ENCODE measurements at places on chromosomes 11 and 22.

DNA sequence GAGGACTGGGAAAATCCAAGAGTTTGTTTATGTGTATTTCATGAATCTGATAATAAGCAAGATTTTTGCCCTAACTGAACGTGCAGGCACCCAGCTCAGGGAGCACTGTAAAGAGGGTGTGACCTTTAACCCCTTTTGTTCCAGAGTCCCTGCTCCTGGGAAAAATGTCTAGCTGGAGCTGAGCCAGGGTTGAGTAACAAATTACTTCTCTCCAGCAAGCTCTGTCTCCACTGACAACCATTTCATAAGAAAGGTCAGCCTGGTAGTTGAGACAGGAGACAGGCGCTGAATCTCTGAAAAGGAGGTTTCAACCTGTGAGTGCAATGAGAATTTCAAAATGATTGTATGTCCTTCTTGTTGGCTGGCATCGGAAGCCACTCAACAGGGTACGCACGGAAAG lies 156.4 kb upstream of the NARS2 start:
- DNase-seq: peak; percentile 9

DNA sequence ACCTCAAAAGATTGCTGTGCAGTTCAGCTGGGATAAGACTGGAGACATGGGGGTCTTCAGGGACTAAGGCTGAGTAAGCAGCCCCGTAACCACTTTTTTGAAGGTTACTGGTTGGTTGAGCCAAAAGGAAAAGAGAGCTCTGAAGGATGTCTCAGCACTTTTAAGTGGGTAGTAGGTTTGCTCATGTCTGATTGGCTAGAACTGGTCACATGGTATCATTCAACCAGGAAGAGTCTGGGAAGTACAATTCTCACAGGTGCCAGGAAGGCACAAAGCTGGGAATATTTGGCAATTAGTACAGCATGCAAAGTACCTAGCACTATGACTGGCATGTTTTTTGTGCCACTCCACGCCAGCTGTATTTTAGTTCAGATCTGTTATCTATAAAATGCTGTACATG lies 58.1 kb downstream of the SNX19 start:
- no peak for DNase-seq

- peak; percentile 14 for DNase-seq
These were observed 314.1 kb downstream of the CTTN start for GRCh38 chr11:70712471-70712870.

GRCh38 chr22:47180796-47181195 lies 418.3 kb downstream of the TBC1D22A start:
- no peak for DNase-seq

DNA sequence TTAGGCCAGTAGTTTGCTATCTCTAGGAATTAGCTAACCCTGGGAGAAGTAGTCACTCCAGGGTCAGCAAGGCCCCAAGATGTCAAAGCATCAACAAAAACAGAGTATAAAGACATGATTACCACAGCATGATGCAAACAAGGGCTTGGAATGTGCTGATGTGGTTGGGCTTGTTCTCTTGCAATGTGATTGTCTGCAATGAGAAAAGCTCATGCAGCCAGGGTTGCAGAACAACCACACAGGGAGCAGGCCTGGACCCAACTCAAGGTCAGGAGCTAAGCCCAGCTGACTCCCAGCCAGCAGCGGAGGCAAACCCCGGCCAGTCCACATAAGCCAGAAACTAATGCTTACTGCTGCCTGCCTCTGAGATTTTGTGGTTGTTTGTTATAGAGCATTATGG lies 132.4 kb upstream of the ZC3H12C start:
- peak; percentile 91 for DNase-seq

- DNase-seq: no peak
These were observed 530.2 kb downstream of the DLG2 start for GRCh38 chr11:85096939-85097338.

- peak; percentile 3 for DNase-seq
These were observed 191.4 kb downstream of the TENM4 start for GRCh38 chr11:79249295-79249993.

- no peak for DNase-seq
These were observed 114.3 kb downstream of the PHF21B start for GRCh38 chr22:44895296-44896055.

GRCh38 chr11:111347723-111348115 lies 31.4 kb downstream of the POU2AF1 start:
- peak; percentile 45 for DNase-seq

DNA sequence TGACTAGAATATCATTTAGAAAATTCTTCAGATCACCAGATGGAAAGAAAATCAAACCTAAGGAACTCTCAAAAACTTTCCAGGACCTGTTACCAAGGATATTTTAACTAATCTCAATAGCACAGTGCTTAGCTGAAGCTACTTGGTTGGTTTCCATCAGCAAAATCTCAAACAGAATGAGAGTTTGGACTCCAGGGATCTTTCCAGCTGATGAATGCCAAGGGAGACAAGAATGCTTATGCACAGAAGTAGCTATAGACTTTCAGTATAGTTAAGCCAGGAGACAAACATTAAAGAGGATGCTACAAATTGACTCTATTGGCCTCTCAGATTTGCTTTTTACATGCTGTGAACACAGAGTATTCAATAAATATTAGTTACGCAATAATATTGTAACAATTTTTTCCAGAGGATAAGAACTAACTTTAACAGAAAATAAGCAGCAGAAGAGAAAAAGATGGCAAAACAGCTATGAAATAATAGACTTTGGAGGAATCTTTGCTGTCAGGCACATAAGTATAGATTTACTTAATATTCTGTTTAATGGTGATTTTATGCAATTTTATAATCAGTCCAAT lies 331.4 kb downstream of the DLG2 start:
- DNase-seq: no peak

DNA sequence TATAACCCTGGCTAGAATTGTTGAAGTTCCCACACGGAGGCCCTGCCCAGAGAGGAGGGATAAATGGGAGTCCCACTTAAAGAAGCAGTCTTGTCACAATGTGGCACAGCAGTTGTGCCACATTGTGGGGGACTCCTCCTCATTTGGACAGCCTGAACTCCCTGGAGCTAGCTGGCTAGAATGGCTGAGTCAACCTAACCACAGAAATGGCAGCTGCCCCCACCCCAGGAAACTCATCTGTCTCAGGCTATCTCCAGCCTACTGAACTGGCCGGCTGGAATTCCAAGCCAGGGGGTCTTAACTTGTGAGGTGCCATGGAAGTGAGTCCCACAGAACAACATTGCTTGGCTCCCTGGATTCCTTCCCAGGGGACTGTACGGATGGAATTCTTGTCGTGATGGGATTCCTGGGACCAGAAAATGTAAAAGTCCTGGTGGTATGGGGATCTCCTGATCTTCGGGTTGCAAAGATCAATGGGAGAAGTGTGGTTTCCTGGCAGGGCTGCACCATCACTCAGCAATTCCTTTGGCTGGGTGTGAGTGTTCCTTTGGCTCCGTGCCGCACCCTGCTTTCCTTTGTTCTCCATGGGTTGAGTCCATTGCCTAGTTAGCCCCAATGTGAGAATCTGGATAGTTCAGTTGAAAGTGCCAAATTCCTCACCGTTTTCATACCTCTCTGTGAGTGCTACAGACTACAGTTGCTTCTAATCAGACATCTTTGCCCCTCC lies 791.2 kb upstream of the FAT3 start:
- DNase-seq: no peak

DNA sequence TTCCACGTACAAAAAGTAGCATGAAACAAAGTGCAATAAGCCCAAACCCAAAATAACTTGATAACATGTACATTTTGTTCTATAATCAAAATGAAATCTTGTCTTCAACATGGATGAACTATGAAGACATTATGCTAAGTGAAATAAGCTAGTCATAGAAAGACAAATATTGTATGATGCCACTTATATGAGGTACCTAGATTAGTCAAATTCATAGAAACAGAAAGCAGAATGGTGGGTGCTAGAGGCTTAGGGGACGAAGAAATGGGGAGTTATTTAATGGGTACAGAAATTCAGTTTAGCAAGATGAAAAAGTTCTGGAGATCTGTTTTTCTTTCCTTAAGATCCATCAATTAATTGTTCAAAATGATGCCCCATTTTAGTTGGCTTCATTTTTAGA lies 7.5 kb downstream of the PGM2L1 start:
- no peak for DNase-seq

- DNase-seq: peak; percentile 96
These were observed at the start of gene TRAF6 for GRCh38 chr11:36509694-36510593. Gene TRAF6, minus strand, starts transcription at chr11:36510272. Its CDS starts 8,757 bp downstream, at chr11:36501515.

DNA sequence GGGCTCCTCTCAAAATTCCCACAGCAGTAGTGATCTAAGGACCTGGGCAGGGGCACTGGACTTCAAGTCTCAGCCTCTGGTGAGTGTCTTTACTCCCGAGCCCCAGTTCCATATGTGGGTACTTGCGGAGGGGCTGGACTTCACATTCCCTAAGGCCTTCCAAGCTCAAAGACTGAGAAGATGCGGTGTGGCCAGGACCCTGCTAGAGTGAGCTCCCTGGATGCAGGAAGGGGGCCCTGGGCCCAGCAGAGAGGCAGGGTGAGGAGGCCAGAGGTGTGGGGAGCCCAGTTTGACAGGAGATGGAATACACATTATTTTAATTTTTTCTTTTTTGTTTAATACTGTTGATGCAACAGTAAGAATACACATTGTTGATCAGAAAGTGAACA lies 83.7 kb downstream of the IGLL1 start:
- no peak for DNase-seq

- no peak for DNase-seq
These were observed 23.7 kb downstream of the SHANK3 start for GRCh38 chr22:50696251-50696798.

DNA sequence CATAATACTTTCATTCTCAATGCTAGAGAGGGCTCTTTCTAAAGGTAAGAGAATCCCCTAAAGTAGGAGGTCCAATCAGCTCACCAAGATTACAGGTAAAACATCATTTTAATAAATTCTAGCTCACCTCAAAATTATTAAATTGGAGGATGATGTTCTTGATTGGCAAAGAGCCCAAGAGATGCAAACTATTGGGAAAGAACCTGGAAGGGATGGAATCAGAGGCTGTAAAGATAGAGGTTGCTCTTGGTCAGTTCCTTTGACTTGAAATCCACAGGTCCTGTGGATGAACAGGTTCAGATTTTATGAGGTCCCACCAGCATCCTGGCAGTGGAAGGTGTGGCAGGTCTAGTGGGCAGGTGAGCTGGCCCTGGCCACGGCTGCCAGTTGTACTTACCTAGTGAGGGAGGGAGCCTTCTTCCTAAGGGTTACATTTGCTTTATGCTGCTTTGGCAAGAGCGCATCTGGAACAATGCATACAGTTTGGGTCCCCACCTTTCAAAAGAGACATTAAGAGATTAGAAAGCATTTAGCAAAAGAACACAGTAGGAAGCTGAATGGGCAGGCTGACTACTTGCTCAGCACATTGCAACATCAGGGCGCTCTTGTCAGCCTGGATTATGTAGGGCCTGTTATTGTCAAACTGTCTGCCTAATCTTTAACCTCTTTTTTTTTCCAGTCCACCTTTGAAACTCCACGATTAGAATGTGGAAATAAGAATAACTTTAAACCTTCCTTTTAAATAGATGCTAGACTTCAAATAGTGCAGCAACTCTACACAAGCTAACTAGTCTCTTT lies 97.0 kb downstream of the RDX start:
- DNase-seq: peak; percentile 72

GRCh38 chr11:134821422-134821821 lies 409.4 kb upstream of the B3GAT1 start:
- DNase-seq: no peak

DNA sequence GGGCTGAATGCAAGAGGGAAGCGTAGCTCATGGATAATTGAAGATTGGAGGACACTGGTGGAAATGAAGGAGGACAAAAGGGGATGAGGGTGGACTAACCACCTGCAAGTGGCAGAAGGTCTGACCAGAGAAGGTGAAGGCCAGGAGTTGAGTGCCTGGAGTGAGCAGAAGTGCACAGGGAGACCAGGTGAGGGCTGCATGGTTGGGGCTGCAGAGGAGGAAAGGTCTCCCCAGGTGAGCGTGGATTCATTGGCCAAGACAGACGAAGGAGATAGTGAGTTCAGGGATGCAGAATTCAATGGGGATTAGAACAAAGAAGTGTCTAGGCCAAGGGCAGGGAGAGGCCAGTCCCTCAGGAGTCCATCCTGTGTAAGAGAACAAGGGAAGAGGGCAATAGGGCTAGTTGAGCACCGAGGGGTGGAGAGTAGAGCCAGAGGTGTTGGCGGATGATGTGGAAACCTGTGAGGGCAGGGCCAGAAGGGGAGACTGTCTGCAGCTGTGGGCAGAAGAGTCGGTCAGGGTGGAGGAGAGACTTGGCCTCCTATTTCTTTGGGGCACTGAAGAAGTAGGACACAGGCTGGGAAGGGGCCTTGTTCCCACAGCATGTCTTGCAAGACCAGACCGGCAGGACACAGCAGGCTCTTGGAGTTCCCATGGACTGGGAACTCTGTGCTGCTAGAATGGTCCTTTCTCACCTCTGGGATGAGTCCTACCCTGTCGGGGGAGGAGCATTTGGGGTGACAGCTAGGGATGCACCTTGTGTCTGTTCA lies 6.7 kb downstream of the TRIM29 start:
- DNase-seq: no peak

DNA sequence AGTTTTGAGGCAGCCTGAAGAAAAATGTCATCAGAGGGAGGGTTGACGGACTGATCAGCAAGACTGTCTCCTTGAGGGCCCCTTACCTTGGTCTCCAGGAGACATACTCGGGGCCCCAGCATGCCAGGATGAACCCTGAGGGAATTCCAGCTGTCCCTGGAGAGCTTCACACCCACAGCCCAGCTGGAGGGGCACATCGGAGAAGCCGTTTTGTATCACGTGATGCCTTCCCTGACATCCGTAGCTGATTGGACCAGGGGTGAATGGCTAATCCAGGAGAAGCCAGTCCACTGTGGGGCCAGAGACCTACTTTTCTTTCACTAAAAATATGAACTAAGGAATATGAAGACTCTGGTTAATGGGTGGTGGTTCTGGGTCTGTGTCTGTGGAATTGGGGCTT lies 86.0 kb upstream of the TP53I11 start:
- no peak for DNase-seq

DNA sequence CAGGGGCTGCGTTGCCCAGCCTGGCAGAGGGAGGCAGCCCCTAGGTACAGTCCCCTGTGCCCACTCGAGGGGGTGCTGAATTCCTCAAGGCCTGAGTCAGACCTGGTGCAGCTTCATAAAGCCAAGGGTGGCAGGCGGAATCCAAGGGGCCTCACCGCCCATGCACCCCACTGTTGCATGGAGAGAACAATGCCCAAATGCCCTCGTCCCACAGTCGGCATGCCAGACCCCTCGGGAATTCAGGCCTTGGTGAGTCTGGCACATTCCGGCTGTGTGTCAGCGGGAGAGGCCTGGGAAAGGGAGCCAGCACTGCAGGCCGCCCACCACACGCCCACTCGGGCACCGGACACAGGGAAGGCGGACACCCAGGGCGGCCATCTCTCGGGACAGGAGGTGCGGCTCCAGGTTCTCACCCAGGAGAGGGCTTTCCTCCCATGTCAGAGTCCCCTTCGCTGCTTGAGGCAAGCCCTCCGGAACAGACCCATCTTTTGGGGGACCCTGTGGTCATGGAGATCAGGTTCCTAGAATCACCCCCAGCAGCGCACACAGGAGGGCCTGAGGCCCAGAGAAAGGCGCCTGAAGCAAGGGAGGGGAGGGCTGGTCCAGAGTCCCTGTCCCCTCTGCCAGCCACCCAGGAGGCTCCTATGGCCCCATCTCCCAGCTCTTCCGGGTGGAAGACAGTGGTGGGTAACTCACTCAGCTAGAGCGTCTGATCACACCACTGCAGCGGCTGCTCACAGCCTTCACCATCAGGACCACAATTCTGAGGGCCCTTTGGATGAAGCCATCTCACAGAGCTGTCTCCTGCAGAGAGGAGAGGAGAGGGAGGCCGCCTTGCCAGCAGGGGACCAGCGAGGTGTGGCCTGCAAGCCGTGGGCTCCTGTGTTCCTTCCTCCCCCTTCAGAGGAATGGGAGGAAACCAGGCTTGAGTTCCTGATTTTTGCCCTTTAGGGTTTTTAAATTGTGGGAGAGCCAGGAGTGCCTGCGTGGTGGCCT lies 31.6 kb upstream of the KCNQ1OT1 start:
- DNase-seq: no peak
